ENCODE measurements at places on chromosomes 16 and 17.
A peak's percentile ranks its signal among the peaks of the same experiment; 100 is the strongest.

- DNase-seq: peak; percentile 49
Measured at GRCh38 chr17:56592487-56593085, 913 bp upstream of the NOG start.

DNA sequence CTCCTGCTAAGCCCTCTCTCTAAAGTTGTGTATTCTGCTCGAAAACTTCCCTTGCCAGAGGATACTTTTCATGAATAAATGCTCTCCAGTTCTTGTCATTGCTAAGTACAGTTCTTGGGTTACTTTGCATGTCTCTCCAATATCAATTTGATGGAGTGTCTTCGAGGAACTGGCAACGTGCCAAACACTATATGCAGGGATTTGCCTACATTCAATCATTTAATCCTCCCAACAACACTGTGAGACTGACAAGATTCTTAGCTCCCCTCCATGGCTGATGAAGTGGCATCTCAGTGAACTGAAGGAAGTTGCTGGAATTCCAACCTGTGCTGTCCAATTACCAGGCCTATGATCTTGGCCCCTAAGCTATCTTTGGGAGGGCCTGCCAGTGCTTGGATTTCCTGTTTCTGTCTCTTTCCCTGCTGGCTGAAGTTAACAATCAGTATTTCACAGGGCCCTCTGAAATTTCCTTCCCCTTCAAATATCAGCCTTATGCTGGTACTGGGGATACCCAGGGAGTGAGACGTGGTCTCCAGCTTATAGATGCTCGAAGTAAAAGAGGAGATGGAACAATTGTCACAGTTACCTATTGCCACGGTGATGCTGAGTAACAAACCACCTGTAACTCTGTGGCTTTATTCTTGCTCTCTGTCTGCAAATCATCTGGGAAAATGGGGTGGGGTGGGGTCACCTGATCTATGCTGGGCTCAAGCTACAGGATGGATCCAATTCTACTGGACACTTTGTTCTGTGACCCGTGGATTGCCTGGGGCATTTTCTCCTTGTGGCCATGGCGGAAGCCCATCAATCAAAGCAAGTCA, 19.4 kb upstream of the CRISPLD2 start:
- DNase-seq: no peak

- peak; percentile 71 for DNase-seq
Measured at GRCh38 chr17:77451245-77451893, 310.6 kb downstream of the SEC14L1 start.

GRCh38 chr16:590188-590814, 435 bp downstream of the RAB40C start:
- DNase-seq: no peak

GRCh38 chr17:77602062-77602746, 356.3 kb upstream of the TNRC6C start:
- no peak for DNase-seq

- DNase-seq: no peak
Measured at GRCh38 chr16:11980136-11980844, 3.8 kb downstream of the SNX29 start.

DNA sequence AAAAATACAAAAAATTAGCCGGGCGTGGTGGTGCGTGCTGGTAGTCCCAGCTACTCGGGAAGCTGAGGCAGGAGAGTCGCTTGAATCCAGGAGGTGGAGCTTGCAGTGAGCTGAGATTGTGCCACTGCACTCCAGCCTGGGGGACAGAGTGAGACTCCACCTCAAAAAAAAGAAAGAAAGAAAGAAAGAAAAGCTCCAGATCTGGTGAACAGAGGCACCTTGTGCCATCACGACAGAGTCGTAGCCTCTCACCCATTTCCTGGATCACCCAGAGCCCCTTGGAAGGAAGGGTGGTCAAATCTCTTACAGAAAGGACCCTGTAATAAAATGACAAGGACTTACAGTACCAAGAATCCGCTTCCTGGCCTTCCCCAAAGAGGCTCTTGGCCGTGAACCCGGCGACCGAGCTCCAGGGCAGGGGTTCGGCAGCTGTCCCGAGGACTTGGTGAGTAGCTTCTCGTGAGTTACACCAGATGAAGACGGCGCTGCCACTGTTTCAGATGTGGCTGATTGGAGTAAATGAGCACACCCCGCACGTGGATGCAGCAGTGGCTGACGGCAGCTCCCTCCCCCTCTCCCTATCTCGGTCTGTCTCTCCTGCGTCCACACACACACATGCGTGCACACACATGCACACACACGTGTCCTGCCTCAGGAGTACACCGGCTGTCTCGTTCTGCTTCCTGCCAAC, 13.5 kb downstream of the LGALS3BP start:
- no peak for DNase-seq

DNA sequence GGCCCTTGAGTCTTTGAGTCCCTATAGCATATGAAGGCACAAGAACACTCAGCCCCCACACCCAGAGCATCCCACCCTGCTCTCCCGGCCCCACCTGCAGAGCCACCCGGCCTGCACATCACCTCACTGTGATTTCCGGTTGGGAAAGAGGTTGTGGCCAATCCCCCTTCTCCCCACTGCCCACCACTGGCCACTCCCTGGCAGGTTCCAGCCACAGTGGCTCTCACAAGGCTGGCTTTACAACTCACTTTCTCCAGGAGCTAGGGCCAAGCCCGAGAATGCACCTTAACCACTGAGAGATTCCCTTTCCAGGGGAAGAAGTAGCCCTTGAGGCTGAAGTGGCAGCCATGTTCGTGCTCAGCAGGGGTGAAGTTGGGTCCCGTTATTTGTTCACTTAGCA, 123.9 kb downstream of the C16orf78 start:
- DNase-seq: no peak

DNA sequence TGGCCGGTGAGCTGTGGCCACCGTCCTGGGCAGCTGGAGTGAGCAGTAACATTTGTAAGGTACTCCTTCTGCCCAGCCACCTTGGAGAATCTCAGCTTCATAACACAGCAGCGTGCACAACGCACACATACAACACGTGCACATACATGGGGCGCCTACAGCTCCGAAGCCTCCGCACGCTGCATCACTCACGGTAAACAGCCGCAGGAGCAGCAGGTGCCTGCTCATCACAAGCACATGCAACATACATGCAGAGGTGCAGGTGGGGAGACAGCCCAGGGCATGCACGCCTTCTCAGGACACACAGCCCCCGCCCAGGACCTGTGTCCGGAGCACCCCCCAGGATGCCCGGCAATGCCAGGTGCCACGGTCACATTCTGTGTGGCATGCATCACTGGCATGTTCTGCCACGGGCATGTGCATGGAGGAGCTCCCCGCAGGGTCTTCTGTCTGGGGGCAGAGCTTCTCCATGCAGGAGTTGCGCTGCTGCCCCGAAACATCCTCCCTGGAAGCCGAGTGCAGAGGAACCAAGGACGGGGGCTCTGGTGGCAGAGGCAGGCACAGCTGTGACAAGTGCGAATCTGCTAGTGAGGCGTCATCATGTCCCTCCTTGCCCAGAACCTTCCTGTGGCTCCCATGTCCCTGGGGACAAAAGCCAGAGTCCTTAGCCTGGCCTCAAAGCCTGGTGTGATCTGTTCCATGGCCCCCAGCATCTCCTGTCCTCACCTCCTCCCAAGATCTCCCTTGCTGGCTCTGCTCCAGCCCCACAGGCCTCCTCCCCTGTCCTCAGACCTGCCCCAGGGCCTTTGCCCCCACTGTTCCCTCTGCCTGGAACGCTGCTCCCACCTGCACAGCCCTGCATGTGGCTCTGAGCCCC, 184.0 kb upstream of the GSE1 start:
- DNase-seq: no peak

GRCh38 chr17:8051831-8052230, 13.0 kb downstream of the ALOX15B start:
- DNase-seq: no peak

DNA sequence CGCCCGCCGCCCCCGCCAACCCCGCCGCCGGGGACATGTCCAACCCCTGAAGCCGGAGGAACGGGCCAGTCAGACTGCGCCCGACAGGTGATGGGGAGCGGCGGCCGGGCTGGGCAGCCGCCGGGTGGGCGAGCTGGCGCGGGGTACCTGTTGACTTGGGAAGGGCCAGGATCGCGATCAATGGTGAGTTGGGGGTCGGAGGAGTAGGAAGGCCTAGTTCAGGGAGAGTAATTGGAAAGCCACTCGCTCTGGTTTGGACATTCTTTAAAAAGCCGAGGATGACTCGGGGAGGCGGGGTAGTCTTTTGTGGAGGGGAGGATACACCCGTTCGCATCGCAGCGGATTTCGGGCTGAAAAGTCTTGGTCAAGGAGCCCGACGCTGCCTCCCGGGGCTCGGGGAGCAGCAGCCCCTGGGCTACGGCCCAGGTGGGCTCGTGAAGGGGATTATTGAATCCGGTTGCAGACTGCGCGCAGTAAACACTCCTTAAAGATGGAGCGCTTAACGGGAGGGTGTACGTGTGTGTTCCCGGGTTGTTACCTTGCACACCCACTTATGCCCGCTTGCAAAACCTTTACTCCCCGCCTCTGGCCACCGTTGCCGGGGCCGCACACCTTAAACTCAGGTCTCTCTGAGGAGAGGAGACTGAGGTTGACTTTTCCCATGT, 123.8 kb downstream of the GOSR1 start:
- no peak for DNase-seq

DNA sequence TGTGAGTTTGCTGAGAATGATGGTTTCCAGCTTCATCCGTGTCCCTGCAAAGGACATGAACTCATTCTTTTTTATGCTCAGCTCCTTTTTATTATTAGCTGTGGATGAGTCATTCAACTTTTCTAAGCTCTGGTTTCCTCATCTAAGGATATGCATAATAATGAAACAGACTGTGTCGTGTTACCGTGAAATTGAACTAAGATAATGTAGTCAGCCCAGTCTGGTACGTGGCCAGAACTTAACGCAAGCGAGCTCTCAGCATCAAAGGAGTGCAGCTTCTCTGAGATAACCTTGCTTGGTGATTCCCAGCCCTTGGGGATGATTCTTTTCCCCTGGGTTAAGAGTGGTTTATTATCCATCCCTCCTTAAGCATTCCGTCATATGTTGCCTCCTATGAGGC, 454.3 kb upstream of the EEF2KMT start:
- no peak for DNase-seq

- no peak for DNase-seq
Measured at GRCh38 chr17:61758430-61758829, 104.9 kb downstream of the BRIP1 start.

GRCh38 chr17:74141612-74142011, 61.9 kb upstream of the RPL38 start:
- no peak for DNase-seq

- no peak for DNase-seq
Measured at GRCh38 chr17:79276821-79277220, 202.2 kb downstream of the ENGASE start.

GRCh38 chr17:27559506-27560481, 71.2 kb upstream of the LGALS9 start:
- no peak for DNase-seq

DNA sequence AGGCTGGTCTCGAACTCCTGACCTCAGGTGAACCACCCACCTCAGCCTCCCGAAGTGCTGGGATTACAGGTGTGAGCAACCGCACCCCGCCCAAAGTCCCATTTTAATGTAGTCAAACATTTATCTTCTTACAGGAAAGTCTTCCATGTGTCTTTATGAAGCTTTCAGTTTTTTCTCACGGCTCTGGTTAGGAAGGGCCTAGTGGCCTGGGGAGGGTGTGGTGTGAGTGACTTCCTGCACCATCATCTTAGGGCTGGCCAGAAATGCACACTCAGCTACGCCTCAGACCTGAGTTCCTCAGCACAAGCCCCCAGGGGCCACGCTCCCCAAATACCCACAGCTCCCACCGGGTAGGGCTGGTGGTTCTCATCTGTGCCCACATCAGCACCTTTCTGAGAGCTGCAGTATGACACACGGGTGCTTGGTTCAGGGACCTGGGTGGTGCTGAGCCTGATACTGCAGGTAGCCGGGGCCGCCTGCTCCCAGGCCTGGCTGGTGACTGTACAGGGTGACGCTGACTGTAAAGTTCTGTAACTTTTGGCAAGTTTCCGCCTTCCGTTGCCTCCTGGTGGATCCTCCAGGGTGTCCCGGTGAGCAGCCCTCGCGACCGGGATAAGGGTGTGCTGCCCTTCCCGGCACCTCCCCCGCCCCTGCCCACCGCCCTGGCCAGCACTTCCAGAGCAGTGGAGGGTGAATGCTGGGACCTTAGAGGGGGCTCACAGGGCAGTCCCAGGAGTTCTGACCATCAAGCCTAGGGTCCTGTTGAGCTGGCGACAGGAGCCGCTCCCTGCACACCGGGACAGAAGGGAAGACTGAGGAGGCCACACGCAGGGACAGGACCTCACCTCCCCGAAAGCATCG, 52.5 kb downstream of the ZNF778 start:
- no peak for DNase-seq

- DNase-seq: no peak
Measured at GRCh38 chr17:65154770-65155589, 17.8 kb downstream of the RGS9 start.

GRCh38 chr16:24286741-24287405, 30.7 kb downstream of the CACNG3 start:
- DNase-seq: no peak

DNA sequence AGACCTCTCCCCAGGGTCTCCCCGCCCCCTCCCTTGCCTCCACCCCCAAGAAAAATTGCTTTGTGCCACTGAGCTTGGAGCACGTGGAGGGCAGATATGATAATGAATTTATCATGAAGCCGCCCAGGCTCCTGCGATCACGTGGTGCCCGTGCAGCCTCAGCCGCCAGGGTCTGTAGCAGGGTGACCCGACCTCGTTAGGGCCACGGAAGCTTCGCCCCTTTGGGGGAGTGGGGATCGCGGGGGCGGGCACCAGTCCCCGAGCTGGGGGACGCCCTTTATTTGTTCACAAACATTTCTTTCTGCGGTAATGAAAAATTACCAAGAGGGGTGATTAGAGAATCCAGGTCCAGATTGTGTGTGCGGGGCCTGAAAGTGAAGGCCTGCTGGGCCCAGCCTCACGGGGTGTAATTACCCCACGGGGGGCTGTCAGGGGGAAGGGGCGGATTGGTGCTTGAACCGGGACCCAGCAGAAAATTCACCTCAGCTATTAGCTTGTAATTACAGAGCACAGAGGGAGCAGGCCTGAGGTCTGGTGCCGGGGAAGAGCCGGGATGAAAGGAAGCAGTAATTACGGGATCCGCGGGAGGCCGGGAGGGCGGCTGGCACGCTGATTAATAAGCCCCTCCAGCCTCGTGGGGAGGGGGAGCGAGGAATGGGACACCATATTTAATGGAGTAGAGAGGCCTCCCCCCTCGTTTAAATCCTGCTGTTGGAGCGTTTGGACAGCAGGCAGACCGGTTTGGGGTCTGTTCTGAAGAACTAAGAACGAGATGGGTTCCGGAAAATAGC, 13.3 kb downstream of the GSE1 start:
- DNase-seq: no peak
